Pancreas (tissue), 10 donors: ENCODE measurements at places on chromosomes 2 and 18.

- no peak overlapping the region for H3K27ac ChIP-seq
- DNase-seq = no peak
- H3K27me3 ChIP-seq = no peaks in the 10 kb centered on the region
- H3K4me3 ChIP-seq = no peak overlapping the region
Observed at GRCh38 chr2:234258562-234259141, 208.2 kb downstream of the SPP2 start.

- H3K36me3 ChIP-seq = no peaks in the 10 kb centered on the region
- H3K27ac ChIP-seq = no peak overlapping the region
- no peak overlapping the region for H3K4me3 ChIP-seq
- DNase-seq = no peak
- no peaks in the 10 kb centered on the region for H3K4me1 ChIP-seq
- no peaks in the 10 kb centered on the region for H3K27me3 ChIP-seq
Observed at GRCh38 chr2:96164459-96165184, 19.4 kb upstream of the DUSP2 start.

- H3K4me3 ChIP-seq = no peak overlapping the region
- H3K36me3 ChIP-seq = no peaks in the 10 kb centered on the region
- peaks cover 47% of the 10 kb centered on the region for H3K4me1 ChIP-seq
- no peak overlapping the region for H3K27ac ChIP-seq
Observed at GRCh38 chr2:168182550-168183249, 64.7 kb downstream of the STK39 start.

GRCh38 chr2:200466425-200467418 is 43.1 kb downstream of the KCTD18 start:
- H3K27me3 ChIP-seq = no peaks in the 10 kb centered on the region
- no peak overlapping the region for H3K27ac ChIP-seq
- H3K4me3 ChIP-seq = no peak overlapping the region
- DNase-seq = no peak
- no peaks in the 10 kb centered on the region for H3K36me3 ChIP-seq
- no peaks in the 10 kb centered on the region for H3K4me1 ChIP-seq

DNA sequence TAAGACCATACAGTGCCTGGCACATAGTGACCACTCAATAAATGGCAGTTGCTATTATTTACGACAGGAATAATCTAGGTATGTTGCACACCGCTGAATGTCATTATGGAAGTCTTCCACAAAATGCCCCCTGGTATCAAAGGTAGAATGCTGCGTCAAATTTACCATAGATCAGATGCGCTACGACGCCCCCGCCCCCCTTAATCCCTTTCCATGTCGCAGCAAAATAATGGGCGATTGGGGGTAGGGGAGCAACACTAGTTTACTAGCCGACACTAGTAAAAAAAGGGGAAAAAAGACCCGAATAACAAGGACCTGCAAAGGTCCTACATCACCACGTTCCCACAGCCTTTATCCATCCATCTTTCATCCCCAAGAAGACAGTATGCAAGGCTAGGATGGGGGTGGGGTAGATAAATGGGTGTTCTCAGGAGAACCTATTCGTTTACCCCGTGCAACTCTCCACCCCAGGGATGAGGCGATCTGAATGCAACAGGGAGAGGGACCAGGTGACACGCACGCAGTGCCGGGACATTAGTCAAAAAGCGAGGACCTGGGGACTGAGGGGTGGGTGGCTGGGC is 455 bp downstream of the PREPL start:
- DNase-seq = no peak
- peaks cover 28% of the 10 kb centered on the region for H3K4me1 ChIP-seq
- H3K27ac ChIP-seq = peak overlapping the region; percentile 94
- peak overlapping the region; percentile 80 for H3K4me3 ChIP-seq

DNA sequence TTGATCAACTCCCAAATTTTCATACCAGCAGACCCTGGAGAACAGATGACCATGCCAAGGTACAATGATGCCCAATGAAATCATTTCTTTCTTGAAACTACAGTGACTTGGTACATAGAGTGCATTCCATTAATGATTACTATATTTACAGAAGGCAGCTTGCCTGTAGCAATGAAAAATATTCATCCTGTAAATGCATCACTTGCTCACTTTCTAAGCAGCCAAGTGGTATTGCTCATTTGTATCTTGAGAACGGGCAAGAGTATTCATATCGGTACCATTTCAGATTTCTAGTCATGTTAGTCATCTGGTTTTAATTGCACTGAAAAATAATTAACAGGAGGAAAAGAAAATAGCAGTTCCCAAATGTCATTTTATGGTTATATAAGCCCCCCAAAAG is 59.6 kb downstream of the VIL1 start:
- no peaks in the 10 kb centered on the region for H3K36me3 ChIP-seq
- no peaks in the 10 kb centered on the region for H3K27me3 ChIP-seq
- no peak overlapping the region for H3K27ac ChIP-seq
- no peaks in the 10 kb centered on the region for H3K4me1 ChIP-seq

GRCh38 chr2:239114616-239115265 is 266.9 kb downstream of the TWIST2 start:
- peaks cover 6% of the 10 kb centered on the region for H3K4me1 ChIP-seq
- H3K36me3 ChIP-seq = no peaks in the 10 kb centered on the region
- DNase-seq = peak; percentile 62
- no peak overlapping the region for H3K27ac ChIP-seq
- H3K4me3 ChIP-seq = no peak overlapping the region

- no peak for DNase-seq
- no peaks in the 10 kb centered on the region for H3K27me3 ChIP-seq
- no peaks in the 10 kb centered on the region for H3K4me1 ChIP-seq
Observed at GRCh38 chr2:2455151-2455550, 124.1 kb upstream of the MYT1L start.

- H3K27me3 ChIP-seq = no peaks in the 10 kb centered on the region
- H3K27ac ChIP-seq = no peak overlapping the region
- no peak for DNase-seq
- H3K4me3 ChIP-seq = no peak overlapping the region
Observed at GRCh38 chr2:5230855-5231254, 461.3 kb upstream of the SOX11 start.

GRCh38 chr2:212929971-212930370 is 221.4 kb downstream of the IKZF2 start:
- H3K4me1 ChIP-seq = no peaks in the 10 kb centered on the region
- H3K27me3 ChIP-seq = no peaks in the 10 kb centered on the region
- H3K4me3 ChIP-seq = no peak overlapping the region
- no peak for DNase-seq
- no peaks in the 10 kb centered on the region for H3K36me3 ChIP-seq

DNA sequence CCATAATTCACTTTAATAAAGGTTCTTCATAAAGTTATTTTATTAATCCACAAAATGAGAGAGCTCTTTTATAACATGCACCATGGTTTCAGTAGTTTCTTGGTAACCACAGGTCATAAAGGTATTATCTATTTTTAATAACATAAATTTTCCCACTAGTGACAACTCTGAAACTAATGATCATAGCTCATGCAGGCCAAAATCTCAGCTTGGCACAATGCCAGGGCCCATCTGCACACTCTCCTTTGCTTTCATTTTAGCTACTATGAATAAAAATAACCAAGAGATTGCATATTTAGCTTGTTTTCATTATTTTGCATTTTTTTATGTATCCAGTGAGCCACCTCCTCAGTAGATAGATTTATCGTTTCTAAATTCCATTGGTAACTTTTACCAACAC is 691.8 kb upstream of the CHAC2 start:
- DNase-seq = peak; percentile 55
- H3K27me3 ChIP-seq = no peaks in the 10 kb centered on the region

GRCh38 chr2:101741775-101742520 is 44.4 kb downstream of the MAP4K4 start:
- DNase-seq = no peak
- H3K4me1 ChIP-seq = peaks cover 55% of the 10 kb centered on the region
- H3K4me3 ChIP-seq = no peak overlapping the region
